ENCODE measurements at places on chromosomes 4 and X.

DNA sequence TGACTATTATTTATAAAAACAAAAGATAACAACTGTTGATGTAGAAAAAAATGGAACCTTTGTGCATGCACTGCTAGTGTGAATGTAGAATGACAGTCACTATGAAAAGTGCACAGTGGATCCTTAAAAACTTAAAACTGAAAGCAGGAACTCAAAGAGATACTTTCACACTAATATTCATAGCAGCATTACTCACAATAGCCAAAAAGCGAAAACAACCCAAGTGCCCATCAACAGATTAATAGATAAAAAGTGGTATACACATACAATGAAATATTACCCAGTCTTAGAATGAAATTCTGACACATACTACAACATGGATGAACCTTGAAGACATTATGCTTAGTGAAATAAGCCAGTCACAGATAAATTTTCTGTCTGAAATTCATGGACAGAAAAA is 23.8 kb downstream of the CENPC start:
- DNase-seq: no peak

DNA sequence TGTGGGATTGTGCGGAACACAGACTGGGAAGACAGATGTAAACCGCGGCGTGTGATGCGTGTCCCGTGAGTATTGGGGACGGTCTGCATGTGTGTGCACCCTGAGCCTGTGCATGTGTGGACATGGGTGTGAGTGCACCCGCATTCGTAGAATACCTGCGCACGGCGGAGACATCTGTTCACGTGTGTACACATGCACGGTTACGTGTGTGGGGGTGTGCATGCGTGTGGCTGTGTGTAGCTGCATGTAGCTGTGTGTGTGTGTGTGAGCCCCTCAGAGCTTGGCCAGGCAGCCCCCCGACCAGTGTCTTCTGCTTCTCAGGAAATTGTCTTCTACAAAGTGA is 19.6 kb downstream of the ATP5ME start:
- no peak for DNase-seq

DNA sequence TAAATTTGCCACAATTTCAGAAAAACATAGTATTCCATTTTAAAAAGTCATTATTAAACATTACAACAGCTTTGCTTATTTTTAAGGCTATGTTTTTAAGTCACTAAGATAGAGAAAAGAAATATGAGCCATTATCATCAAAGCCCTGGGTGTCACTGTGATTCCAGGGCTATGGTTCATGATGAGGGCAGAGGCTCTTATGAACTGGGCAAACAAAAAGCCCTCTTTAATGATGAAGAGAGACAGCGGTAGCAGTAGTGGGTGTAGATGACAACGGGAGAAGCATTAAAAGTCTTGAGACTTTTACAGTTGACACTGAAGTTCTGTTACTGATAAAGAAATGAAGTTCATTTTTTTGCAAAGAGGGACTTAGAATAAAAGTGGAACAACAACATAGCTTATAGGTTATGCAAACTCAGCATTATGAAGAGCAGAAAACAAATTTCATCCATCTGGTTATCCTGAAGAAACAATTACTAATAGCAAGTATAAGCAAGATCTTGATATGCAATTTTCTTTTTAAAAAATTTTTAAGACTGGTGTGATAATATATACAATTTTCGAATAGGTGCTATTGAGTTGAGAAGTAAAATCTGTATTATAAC is 202.7 kb upstream of the ETNPPL start:
- no peak for DNase-seq

DNA sequence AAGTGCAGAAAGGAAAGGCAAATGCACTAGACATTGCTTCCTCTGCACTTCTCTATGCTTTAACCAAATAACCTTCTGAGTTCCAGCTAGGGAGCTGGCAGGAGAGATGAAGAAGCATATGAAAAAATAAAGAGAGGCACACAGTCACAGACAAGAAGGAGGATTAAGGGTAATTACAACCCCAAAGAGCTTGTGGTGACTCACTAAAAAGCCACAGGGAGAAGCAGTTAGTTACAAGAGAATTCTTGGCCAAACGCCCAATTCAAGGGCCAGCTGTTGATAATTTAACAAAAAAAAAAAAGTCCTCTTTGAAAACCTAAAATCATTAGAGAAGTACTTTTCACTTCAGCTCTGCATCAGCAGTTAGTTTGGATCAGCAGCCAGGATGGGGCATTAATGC is 478.0 kb downstream of the KCNIP4 start:
- no peak for DNase-seq

Measured in CD4-positive, alpha-beta T cell treated with Interleukin-2 at 100 ng/mL for 4 hours (primary cell).